ENCODE measurements at places on chromosomes 3 and 15.

DNA sequence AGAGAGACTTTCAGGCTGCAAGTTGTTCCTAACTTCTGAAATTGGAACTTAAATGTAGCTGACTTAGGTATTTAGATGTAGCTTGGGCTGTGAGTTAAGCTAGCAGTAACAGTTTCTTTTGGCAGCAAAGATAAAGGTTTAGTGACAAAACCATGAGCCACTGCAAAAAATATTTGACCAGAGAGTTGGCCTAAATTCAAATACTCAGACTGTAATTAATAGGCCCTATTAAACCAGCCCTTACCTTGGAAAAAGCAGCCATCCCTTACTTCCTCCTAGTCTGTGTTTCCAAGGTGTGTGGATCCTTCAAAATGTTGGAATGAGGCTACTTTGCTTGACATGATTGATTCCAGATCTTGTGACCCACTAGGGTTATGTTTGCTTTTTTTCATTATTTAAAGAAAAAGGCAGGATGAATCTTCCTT lies 8.2 kb downstream of the TPM1 start:
- DNase-seq: no peak

- DNase-seq: peak; percentile 29
Measured at GRCh38 chr3:126081618-126082361, 2.1 kb downstream of the SLC41A3 start.

DNA sequence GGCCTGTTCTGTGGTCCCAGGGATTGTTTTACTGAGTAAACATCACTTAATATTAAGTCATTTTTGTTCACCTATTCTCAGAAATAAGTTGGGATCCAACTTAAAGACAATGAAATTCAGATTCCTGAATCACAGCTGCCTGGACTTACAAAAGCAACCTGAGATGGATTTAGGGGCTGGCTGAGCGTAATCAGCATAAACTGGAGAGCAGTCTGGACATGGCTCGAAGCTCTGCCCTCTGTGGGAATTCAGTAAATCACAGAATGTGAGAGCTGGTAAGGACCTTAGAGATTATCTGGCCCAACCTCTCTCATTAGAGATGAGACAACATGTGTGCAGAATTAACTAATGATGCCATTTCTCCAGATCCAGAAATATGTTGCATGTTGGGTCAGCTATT lies 23.7 kb downstream of the CCDC80 start:
- DNase-seq: no peak

DNA sequence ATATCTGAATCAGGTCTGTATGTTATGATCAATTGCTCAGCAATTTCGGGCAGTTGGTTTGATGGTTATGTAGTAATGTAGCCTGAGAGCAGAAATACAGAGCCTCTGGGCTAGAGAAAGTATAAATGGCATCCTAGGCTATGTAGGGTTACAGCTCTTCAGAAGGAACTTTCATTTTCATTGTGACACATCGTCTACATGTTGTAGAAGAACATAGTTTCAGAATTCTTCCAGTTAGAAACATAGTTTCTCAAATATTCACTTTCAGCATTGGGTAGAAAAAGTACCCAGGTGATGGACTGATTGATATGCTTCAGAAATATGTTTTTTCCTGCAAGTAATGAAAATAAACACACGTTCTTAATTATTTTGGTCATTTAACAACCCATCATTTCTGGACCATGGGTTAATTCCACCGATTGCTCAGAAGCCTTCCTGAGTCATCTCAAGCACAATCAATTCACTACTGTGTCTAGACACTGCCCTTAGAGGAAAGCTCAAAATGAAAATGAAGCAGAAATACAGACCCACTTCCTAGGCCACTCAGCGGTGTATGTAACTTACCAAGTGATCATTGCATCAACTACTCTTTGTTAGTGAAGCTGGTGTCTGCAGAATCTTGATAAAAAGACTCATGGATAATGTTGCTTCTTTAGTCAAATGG lies 88.8 kb upstream of the TSEN2 start:
- no peak for DNase-seq

GRCh38 chr3:11323813-11324212 lies 51.6 kb downstream of the ATG7 start:
- DNase-seq: no peak

DNA sequence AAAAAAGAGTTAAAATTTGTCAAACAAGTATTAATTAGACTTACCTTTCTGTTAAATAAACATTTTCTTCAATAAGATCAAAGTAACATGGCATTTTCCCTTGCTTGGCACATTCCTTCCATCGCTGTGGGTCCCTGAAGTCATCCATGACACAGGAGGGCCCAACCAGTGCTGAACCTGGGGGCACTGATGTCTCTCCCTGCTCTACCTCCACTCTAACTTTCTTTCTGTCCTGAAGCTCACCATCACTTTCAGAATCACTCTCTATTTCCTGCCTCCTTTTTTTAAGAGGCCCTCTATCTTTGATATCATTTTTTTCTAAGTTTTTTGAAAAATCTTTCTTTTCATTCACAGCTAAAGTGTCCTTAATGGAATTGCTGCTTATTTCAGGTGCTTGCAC lies 43.8 kb downstream of the SETD2 start:
- DNase-seq: no peak

GRCh38 chr3:53155760-53156159 lies 5.2 kb upstream of the PRKCD start:
- DNase-seq: no peak

GRCh38 chr3:48039487-48040190 lies 23.4 kb upstream of the MAP4 start:
- no peak for DNase-seq

Data from NCI-H2081 (cell line).